Fibroblast of the conjunctiva (primary cell): ENCODE measurements at places on chromosomes 12 and 14.

- DNase-seq, result no peak
Observed at GRCh38 chr14:74959596-74960180, 4.3 kb upstream of the PGF start.

GRCh38 chr12:32305163-32305562, 94.2 kb upstream of the FGD4 start:
- DNase-seq, result no peak

DNA sequence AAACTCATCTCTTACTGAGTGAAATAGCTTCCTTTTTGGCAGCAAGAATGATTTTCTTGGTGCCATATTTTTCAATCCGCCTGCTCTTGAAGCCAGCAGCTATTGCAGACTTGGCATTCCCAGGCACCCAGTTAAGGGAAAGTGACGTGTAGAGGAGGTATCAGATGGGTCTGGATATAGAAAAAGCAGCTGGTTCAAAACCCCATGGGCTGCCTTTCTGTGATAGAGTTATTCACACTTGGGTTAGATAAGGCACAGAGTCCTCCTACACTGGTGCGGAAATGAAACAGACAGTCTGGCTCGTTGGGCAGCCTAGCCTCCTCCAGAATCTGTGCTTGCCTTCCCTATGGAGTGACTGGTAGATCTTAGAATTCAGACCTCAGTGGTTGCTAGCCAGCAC, 62.2 kb downstream of the PTPN11 start:
- DNase-seq, result no peak

DNA sequence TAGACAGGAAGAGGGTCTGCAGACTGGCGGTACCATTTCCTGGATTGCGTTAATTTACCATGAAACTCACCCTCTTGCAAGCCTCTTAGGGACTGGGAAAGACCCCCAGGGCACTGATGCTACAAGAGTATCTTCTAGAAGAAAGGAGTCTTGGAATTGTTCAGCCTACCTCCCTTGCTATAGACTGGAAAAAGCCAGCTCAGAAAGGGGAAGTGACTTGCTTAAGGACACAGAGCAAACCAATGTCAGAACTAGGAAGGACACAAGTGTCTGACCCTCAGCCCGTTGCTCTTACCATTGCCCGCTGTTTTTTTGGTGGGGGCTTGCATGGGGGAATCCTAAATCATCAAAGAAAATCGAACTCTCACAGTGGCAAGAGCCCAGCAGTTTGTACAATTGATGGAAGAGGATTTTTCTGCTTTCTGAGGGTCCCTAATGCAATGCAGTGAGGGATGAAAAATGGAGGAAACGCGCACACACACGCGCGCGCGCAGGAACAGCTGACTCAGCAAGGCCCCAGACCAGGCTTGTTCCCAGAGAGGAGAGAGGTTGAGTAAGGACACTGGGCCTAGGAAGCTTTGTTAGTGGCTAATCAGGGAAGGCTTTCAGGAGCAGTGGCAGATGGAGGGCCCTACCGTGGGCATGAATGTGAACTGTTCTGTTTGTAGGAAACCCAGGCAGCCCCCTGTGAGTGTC, 50.9 kb downstream of the RIN3 start:
- no peak for DNase-seq

- no peak for DNase-seq
Observed at GRCh38 chr12:41211448-41211847, 23.3 kb downstream of the PDZRN4 start.

- no peak for DNase-seq
Observed at GRCh38 chr14:53247596-53248370, 94.7 kb upstream of the DDHD1 start.

- DNase-seq, result no peak
Observed at GRCh38 chr12:46450279-46450748, 77.7 kb upstream of the SLC38A2 start.

DNA sequence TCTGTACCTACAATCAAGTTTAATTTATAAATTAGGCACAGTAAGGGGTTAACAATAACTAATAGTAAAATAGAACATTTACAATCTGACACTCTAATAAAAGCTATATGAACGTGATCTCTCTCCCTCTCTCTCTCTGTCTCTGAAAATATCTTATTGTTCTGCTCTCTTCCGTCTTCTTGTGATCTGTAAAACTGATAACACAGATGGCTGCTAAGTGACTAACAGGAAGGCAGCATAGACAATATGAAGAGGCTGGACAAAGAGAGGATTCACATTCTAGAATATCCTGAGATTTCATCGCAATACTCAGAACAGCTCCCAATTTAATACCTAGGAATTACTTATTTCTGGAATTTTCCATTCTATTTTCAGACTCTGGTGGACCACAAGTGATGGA, 827.2 kb downstream of the FLRT2 start:
- no peak for DNase-seq

- no peak for DNase-seq
Observed at GRCh38 chr12:81181691-81182090, 103.8 kb downstream of the ACSS3 start.

GRCh38 chr12:75831402-75831801, 200.2 kb downstream of the PHLDA1 start:
- no peak for DNase-seq

DNA sequence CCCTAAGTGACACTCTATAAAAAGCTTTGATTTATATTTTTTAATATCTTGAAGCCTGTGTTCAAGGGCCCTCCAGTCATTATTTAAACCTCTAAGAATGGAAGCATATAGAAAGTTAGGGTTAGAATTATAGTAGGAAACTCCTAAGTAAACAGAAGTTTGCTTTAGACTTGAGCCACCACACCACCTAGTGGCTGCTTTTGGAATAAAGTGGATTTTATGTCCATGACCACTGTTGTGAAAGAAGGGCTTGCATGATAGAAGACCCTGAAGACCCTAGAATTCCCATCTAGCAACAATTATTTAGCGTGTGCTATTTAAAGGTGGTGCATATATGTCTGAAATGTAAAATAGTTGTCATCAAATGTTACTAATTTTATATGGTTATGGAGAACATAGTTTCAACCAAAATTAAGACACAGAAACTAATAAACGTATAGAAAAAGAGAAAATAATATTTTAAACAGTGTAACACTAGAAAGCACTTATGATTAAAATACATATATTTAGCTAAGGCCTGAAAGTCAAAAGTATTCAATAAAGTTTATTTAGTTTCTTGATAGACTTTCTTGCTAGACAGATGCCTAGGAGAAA, 21.3 kb downstream of the LRRIQ1 start:
- DNase-seq, result peak; percentile 21

GRCh38 chr14:89283327-89284060, 133.5 kb downstream of the FOXN3 start:
- no peak for DNase-seq

- DNase-seq, result no peak
Observed at GRCh38 chr14:55638665-55639064, 58.7 kb downstream of the KTN1 start.

DNA sequence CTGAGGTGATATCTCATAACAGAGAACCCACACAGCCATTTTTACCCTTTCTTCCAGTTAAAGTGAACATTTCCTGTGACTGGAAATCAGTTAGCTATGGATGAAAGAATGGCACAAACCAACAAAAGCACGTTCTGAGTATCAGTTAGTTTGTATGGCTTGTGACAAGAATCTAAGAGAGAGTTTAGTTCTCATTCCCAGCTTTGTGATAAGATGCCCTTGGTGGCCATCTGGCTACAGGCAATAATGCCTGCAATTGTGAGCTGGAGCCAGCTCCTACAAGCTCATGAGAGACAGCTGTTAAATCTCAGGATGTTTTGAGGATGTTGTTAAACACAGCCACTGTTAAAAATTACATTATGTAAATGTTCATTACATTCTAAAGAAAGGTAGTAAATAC, 122.0 kb upstream of the FRMD6 start:
- no peak for DNase-seq

DNA sequence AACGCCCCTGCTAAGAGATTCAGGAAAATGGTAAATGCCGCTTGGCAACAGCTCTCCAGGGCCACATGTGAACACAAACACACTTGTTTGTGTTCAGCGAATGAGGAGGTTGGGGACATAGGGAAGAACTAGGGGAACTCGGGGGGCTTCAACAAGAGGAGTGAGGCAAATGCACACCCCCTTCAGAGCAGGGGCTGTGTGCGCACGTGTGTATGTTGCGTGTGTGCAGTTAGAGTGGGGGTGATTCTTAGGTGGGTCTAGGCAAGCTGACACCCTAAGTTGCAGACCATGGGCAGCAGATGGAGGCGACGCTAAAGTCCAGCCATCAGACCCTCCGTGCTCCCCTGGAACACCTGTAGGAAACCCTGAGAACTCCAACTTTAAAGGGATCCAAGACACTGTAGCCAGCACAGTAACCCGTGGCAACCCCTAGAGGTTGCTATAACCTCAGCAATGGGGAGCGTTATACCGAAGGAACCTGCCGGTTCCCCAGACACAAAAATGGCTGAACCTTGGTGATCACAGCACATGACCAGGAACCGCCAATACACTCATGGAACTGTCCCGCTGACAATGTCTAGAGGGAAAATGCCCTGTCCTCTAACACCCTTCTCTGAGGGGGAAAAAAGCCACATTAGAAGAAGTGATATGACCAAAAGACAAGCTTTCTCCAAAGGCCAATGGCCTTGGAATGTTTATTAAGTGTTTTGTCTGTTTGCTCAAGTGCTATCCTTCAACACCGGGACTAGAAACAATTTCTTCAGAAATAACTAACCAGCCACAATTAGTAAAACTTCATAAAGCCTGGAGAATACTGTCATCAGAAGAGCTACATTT, 86.5 kb upstream of the CEP83 start:
- peak; percentile 61 for DNase-seq

DNA sequence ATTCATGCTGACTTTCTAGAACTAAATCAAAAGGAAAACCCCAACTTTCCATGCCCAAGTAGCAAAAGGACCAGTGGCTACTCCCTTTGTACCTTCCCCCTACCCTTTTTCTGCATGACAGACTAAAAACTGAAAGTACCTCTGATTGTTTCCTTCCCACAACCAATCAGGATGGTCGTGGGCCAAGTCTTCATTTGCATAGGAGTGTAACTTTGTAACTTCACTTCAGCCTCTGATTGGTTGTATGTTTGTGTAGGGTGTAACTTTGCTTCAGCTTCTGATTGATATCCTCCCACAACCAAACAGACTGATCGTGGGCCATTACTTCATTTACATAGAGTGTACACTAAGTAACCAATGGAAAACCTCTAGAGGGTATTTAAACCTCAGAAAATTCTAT, 96.5 kb downstream of the DENND5B start:
- DNase-seq, result no peak

GRCh38 chr14:104146651-104147345, 8.4 kb downstream of the KIF26A start:
- no peak for DNase-seq

- no peak for DNase-seq
Observed at GRCh38 chr12:100799770-100800169, 5.2 kb downstream of the ANO4 start.

DNA sequence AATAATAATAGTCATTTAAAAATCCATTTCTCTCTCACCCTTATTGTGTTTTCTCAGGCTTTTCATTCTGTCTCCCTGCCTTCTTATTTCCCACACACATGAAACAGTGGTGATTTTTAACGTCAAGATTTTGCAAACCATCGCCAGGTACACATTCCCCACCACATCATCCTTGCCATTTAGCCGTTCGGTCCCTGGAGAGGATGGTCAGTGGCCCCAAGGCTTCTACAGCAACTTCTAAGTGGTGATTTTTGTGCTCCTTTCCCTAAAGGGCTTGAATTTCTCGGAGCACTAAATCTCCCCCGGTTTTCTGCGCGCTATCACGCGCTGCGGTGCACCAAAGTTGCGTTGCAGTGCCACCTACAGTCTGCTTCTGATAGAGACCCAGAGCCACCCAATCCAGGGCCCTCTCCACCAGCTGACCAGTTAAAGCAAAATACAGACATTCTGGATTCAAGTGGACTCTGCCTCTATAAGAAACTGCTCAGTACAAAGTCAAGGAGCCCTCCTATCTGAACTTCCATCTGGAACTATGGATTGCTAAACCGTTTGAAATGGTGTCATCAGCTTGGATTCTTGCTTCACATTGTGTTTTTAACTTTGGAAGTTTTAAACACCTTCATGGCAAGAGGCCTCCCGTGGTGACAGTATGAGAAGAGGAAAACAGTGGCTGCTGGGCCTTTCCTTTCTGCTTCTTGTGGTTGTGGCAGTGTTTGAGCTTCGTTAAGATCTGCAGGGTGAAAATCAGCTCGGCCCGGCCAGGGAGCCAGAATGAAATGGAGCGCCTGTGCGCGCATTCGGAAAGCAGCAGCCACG, 234.0 kb downstream of the SPTSSA start:
- peak; percentile 26 for DNase-seq

DNA sequence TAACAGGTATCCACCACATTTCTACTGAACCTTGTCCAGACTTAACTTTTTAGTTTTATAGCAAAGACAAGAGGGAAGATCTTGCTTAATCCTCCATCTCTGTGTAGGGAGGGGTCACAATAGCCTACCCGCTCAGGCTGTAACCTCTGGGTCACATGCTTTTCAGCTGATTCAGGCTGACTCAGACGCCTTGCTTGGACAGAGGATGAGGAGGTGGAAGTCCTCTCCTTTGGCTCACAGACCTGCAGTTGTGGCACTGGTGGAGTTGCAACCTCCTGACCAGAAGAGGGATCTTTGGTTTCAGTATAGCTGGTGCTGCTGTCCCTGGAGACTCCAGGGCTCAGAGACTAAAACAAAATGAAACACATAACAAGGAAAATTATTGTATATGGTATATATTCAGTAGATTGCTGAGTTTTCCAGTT, 16.2 kb downstream of the ACIN1 start:
- DNase-seq, result peak; percentile 94

DNA sequence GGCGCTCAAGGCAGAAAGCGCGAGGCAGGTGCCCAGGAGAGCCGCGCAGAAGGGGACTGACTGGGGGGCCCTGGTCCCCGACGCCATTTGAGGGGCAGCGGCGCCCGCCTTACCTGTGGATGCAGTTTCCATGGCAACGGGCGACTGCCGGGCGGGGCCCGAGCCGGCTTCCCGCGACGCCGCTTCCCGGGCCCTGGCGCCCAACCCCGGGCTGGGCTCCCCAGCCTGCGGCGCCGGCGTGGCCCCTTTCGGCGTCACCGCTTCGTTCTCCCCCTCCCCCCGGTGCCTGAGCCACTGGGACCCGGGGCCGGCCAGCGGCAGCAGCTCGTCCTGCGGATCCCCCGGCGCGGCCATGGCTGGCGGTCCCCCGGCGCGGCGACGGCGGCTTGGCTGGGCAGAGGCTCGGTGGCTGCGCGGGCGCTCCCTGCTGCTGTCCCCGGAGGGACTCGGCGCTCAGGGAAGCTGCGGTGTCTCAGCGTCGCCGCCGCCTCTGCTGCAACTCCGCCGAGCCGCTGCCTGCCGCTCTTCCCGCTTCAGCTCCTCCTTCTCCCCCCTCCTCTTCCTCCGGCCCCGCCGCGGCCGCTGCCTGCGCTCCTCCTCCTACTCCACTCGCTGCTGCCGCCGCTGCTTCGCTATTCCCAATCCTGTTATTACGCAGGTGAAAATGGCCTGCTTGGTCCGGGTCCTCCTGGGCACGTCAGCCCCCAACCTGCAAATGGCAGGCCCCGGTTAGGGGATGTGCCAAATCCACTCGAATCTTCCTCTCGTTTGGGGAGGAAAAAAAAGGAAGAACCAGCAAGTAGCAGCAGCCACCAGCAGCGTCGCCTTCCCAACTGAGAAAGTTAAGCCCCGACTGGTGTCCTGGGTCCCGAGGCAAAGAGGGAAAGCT, at the start of gene RTN1:
Gene RTN1, minus strand, starts transcription at position 500 of the 889 bp plus-strand sequence. Its CDS starts 146 bp downstream, at position 354.
- no peak for DNase-seq

GRCh38 chr12:75020068-75020557, 189.5 kb downstream of the KCNC2 start:
- no peak for DNase-seq

- no peak for DNase-seq
Observed at GRCh38 chr12:6824085-6824775, 2.6 kb downstream of the GPR162 start.
